ENCODE measurements at places on chromosomes 7 and 10.

DNA sequence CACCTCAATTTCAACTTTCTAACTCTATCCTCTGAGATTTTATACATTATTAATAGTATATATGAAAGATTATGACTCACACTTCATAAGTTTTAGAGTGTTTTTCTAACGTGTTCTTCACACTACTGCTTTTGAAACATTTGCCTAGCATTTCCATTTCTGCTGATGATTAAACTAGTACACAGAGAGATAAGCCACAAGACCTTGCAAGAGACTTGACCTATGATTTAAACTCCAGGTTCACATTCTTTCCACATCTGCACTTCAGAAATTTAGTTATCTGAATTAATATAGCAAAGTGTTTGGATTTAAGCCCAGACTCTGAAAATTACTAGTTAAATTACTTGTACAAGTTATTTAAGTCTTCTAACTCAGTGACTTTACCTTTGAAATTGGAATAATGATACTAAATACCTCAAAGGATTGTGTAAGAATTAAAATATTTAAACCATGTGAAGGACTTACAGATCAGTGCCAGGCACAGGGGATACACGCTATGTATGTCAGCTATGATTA, 66.6 kb downstream of the PCLO start:
- no peak for DNase-seq

DNA sequence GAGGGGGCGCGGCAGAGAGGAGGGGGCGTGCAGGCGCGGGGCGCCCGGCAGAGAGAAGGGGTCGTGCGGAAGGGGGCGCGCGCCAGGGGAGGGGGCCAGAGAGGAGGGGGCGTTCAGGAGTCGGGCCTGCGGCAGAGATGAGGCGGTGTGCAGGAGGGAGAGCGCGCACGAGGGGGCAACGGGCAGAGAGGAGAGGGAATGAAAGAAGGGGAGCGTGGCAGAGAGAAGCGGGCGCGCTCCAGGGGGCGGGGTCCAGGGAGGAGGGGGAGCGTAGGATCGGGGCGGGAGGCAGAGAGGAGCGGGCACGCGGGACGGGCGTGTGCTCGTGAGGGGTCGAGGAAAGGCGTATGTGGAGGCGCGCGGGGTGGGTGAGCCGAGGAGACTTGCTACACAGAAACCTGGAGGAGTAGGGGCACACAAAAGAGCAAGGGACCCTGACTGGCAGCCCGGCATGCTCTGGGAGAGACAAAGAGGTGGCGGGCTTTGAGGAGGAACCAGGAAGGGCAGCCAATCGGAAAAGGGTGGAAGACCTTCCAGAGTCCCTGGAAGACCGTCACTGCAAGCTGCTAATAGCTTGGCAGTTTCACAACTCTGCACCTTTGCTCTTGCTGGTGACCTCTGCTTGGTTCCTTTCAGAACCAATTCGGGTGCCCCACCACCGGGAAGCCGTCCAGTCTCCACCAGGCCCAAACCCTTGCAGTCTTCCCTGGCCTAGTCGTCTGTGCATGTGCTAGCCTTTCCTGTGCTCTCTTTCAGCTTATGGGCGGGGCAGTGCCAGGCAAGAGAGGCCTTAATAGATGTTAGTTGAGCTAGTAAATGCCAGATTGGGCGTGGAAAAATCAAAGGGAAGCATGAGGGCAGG, 639 bp downstream of the DYDC2 start:
- DNase-seq, result peak; percentile 47

DNA sequence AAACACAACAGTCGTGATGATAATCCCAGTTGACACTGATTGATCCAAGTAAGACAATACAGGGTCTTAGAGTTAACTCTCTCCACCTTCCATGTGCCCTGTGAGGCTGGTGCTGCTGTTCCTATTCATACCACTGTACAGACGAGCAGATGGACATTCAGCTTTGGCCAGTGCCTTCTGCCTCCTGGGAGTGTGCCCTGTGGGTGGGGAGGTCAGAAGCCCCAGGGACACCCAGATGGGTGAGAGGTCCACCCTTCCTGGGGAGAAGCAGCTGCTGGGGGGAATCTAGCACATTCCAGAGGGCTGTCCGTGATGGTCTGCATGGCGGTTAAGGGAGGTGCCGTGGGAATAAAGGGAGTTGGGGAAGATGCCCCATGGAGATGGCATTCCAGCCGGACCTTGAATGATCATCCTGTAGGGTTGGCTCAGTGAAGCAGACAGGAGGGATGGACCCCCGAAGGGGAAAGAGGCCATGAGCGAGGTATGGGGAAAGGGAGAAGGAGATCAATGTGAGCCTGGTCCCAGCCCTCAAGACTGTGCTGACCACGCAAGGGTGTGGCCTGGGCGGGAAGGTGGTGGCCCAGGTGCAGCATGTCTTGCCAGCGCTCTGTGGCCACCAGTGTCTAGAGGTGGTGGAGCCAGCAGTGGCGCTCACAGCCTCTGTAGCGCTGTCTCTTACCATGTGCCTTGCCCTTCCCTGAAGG, 74.0 kb downstream of the ADCY1 start:
- DNase-seq, result no peak

DNA sequence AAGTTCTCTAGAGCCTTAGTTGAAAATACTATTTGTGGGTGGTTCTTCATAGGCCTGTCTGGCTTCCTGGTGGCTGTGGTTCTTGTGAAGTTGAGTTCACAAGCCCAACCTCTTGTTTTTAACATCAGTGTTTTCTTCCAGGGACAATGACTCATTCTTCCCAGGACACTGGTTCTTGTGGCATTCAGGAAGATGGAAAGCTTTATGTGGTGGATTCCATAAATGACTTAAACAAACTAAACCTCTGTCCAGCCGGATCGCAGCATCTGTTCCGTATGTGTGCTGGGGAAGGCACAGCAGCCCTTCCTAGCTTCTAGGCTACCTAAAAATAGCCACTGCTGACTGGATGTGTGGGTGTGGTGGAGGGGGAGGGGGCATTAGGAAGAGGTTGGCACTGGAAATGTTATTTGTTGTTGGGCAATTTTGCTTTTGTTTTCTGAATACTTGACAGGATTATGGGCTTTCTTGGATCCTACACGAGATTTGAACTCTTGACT, 3.9 kb downstream of the LSMEM1 start:
- no peak for DNase-seq

DNA sequence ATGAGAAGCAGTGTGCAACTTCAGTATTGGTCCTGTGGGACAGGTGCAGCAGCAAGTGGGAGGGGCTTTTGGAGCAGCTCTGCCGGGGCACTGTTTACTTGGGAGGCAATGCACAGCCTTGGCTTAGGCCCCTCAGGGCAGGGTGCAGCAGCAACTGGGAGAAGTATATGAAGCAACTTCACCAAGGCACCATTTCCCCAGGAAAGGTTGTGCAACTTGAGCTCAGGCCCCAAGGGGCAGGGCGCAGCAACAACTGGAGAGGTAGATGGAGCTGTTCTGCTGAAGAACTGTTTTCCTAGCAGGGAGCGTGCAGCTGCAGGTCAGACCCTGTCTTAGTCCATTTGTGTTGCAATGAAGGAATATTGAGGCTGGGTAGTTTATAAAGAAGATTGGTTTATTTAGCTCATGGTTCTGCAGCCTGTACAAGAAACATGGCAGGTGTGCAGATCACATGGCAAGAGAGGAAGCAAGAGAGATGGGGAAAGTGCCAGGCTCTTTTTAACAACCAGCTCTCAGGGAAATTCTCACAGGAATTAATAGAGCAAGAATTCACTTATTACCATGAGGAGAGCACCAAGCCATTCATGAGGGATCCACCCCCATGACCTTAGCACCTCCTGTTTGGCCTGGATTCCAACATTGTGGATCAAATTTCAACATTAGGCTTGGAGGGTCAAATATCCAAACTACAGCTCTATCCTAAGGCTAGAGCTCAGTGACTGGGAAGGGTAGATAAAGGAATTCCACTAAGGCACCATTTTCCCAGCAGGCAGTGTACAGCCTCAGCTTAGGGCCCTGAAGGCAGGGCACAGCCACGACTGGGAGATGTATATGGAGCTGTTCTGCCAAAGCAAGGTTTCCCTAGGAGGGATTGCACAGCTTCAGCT, 10.9 kb downstream of the GPR141 start:
- no peak for DNase-seq
